Stimulated activated CD4-positive, alpha-beta T cell treated with anti-CD3 and anti-CD28 coated beads, Interleukin-15, amount 100 ng/mL, for 1 hour (primary cell): ENCODE measurements at places on chromosomes 1 and 21.

DNA sequence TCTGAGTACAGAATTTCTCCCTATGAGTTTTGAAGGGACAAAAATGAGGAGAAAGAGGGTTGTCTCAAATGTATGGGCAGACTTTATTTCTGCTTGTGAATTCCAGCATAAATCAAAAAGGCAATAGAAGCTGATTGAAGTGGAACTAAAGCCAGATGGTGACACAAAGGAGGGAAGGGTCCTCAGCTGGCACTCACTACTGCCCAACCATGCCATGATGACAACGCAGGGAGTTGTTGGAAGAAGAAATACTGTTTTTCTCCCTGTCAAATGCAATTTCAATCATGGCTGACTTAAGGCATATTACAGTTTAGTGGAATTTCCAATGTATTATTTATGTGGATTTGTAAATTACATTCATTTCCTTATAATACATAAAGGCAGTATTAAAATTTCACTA lies 805.8 kb downstream of the ADGRL2 start:
- DNase-seq = no peak

DNA sequence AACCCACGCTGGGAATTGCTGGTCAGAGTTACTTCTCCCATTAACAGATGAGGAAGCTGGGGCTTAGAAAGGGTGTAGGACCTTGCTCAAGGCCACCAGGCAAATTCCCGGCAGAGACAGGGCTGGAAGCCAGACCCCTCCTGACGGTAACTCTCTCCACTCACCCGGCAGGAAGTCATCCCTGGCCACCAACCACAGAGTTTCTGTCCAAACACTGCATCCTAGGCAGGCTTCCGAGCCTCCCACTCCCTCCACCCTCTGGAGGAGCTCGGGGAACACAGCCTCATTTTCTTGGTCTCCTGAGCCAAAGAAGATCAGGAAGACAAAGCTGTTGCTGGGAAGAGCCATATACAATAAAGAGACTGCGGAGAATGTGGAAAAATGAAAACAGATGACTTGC lies 25.0 kb upstream of the ZNF436 start:
- no peak for DNase-seq

GRCh38 chr1:234960722-234961455 lies 167.7 kb downstream of the TOMM20 start:
- DNase-seq = no peak

DNA sequence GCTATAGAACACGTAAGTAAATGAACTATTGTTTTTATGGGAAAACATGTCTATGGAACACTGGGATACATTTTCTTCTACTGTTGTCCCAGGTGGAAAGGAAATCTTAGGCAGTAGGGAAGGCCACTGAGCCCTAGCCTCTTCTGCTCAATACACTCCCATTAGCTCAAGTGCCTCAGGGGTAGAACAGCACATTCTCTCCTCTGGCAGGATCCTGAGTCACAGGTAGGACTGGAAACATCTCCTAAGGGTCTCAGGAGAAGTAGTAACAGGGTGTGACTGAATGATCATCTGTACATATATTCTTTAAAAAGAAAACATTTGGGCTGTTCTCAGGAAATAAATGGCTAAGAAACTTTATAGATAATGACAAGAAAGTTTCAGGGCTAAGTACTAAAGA lies 175.6 kb upstream of the ESRRG start:
- DNase-seq = no peak

DNA sequence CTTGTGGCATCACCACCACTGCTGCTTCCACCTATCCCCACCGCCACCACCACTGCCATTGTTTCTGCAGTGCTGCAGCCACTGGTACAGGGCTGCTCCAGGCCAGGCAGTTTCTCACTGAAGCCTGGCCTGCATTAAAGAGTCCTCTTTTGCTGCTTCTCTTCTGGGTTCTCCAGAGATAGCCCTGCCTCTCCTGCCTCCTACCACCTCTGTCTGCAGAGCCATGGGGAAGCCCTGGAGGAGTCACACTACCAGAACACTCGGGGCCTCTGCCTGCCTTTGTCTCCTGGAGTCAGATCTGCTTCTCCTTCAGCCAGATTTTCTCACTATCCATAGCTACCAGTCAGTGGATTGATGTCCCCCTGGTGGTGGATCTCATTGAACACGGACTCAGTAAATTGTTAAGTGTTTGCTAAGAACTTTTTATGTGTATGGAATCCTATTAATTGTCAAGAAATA lies 37.7 kb upstream of the DDAH1 start:
- no peak for DNase-seq

- no peak for DNase-seq
Observed at GRCh38 chr1:28241638-28242241, 5.8 kb downstream of the ATP5IF1 start.

- DNase-seq = no peak
Observed at GRCh38 chr1:41790351-41790750, 128.4 kb downstream of the HIVEP3 start.

- no peak for DNase-seq
Observed at GRCh38 chr1:201353186-201353940, 24.1 kb downstream of the TNNT2 start.

DNA sequence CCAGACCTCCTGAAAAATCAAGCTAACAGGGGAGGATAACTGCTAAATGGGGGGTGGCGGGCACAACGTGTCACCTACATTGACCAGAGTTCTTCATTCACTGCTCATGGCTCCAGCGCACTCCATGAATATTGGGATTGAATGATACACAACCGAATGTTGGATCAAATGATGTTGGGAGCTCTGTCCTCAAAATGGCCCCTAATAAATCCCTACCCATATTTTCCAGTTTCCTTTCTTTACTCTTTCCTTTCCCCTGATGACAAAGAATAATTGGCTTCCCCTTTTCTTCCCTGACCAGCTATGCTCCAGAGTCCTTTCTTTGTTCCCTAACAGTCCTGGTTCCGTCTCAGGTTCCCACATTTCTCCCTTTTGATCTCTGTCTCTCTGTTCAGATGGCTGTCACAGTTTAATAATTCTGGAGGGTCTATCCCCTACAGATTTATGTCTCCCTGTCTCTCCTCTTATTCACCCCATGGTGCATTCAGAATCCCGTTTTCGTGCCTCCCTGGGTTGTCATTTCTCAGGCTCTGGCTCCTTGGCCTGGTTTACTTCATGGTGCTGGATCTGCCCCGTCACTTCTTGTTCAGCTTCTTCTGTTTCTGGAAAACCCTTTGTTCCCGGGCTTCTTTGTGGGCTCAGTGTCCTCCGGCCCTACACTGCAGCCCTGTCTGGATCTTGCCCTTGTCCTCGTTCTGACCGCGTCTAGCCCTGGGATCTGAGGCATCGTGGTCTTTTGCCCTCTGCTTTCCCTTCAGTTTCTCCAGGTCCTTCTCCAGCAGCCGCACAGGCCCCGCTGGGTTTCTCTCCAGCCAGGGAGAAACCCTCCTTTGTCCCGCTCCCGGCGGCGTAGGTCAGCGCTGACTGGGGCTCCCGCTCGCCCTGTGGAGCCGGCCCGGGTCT lies 78.3 kb downstream of the NDUFS5 start:
- DNase-seq = no peak

GRCh38 chr1:233327651-233328141 lies at the start of gene MAP3K21:
Gene MAP3K21, plus strand, starts transcription at chr1:233327724. Its CDS starts 305 bp downstream, at chr1:233328029.
- DNase-seq = no peak
